C1 segment of cervical spinal cord (tissue), 14 donors: ENCODE measurements at places on chromosomes 11 and 22.

GRCh38 chr11:76683161-76684095 lies 12.9 kb upstream of the LRRC32 start:
- no peak for DNase-seq

- DNase-seq, result no peak
Measured at GRCh38 chr11:75450826-75451821, 18.1 kb upstream of the KLHL35 start.

- DNase-seq, result no peak
Measured at GRCh38 chr22:49209452-49210195, 618.0 kb downstream of the BRD1 start.

DNA sequence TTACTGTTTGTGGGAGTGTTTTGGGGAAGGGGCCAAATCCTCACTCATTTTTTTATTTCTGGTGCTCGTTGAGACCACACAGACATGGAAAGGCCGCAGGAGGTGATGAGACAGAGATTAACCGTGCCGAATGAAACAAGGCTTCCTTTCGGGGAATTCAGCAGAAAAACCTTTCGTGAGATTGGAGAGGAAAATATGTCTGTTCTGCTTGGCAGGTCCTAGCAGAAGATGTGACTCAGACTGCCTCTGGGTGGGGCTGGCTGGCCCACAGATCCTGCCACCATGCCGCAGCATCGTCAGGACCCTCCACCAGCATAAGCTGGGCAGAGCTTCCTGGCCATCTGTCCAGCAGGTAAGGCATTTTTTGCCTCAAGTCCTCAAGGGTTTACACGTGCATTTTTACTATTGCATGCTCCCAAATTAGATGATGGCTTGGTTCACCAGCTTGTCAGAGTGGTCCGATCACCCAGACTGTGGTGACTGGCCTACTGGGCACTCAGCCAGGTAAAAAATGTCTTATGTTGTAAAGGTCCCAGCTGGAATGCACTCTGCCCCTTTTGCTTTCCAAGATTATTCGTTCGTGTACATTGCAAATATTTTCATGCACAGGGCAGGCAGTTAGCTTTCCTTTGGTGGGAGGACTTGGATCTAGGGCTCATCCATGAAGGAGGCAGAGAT lies 1.5 kb downstream of the DDB2 start:
- DNase-seq, result no peak

DNA sequence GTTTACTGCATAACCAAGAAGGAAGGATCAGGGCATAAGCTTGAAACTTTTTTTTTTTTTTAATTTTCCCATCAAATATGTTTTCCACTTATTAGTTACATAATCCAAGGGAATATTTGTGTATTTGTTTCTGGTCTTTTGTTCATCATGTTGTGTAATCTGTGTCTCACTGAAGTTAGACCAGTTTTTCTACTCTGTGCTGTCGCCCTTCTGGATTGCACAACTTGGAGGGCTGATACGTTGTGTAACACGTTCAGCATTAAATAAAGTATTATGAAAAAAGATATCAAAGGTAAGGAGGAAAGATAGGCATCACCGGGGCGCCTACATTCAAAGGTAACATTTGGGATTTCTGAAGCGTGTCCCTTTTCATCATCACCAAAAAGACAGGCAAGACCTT lies 3.3 kb upstream of the E2F8 start:
- no peak for DNase-seq

- peak; percentile 31 for DNase-seq
Measured at GRCh38 chr11:75873417-75874221, 58.6 kb downstream of the UVRAG start.

DNA sequence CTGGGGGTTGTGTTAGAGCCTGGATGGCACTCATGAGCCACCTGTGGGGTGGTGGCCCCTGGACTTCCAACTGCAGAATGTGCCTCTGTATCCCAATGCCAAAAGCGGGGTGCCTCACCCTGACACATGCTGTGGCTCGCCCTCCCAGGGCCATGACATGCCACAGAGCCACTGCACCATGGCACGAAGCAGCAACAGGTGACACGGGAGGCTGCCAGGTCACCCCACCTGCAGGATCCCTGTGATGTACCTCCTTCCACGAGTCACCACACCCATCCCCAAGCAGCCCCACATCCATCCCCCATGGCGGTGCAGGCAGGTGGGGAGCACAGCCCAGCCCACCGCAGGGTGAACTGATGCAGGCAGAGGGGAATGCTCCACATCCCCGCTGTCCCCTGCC lies 14.8 kb downstream of the NECTIN1 start:
- no peak for DNase-seq

GRCh38 chr11:78840623-78841022 lies 266.0 kb upstream of the NARS2 start:
- DNase-seq, result no peak

DNA sequence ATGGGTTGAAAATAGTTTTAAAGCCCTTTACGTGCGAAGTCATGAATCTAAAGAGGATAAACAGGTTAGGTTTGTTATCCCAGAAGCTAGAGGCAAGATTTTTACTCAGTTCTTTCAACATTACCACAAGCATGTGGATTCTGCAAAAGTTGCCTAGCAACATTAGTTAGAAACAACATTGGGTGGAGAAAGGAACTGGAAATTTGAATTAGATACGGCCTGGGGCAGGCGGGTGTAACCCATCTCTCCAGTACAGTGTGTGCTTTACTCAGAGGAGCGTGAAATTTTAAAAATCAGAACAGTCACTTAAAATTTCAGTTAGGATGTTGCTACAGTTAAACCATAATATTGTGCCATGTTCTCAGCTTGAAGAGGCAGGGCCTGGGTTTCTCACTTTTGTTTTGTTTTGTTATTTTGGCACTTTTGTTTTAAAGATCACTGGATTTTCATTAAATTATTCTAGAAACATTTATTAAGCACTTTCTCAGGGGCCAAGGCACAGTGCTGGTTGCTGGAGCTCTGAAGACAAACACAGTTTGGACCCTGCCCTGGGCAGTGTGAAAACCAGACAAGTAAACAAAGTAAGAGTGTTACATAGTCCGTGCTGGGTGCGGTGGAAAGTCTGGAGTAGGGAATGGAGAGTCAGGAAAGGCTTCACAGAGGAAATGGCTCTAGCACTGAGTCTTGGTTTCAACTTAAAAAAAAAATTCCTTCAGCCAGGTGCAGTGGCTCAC lies 4.4 kb upstream of the WEE1 start:
- no peak for DNase-seq

GRCh38 chr11:120128392-120129119 lies 9.4 kb downstream of the TRIM29 start:
- DNase-seq, result peak; percentile 17

DNA sequence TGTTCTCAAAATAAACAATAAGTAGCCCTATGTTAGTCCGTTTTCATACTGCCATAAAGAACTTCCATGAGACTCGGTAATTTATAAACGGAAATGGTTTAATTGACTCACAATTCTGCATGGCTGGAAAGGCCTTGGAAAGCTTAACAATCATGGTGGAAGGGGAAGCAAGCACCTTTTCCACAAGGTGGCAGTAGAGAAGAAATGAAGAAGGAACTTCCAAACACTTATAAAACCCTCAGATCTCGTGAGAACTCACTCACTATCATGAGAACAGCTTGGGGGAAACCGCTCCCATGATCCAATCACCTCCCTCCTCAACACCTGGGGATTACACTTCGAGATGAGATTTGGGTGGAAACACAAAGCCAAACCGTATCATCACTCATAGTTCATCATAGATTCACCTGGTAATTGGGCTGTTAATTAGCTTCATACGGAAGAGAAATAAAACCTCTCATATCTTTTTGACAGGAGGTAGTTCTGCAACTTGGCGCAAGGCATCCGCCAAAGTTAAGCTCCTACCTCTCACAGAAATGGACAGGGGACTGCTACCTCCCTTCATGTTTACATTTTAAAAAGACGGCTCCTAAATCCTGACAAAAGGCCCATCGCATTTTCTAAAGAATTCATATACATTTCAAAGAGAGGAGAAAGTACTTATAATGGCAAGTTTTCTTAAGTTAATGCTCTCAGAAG lies 49.0 kb downstream of the MUC15 start:
- no peak for DNase-seq

- DNase-seq, result no peak
Measured at GRCh38 chr11:3058753-3059664, 1.8 kb upstream of the CARS1 start.

DNA sequence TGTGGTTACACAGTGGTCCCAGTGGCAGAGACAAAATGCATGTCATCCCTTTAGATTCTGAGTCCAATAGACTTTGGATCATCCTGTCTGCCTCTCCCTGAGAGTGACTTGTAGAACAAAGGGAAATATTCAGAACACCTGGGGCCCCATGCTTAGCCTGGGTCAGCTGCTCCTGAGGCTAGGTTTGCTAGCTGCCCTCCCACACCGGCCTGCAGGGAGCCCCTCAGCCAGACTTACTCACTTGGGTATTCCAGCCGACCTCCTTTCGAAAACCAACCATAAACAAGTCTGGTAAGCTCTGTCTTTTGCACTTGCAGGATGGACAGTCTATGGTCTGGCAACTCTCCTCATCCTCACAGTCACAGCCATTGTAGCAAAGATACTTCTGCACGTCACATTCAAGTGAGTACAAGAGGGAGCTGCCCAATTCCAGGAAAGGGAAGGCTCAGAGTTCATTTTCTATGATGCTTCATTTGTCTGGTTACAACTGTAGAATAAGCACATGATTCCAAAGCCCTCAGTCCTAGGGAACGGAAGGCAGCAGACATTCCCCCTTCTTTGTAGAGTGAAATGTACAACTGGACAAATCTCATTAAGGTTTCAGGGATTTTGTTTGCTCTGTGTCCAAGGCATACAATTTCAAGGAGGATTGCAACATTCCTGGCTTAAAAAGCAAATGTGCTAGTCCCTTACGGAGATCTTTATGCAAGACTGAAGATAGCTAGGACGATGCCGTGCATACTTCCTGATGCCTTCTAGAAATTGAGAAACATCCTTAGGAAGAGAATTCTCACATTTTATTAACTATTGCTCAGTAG lies 65.5 kb upstream of the EMID1 start:
- DNase-seq, result no peak

- DNase-seq, result no peak
Measured at GRCh38 chr11:60740573-60740972, 16.1 kb downstream of the MS4A18 start.

GRCh38 chr11:99079576-99079975 lies 58.8 kb downstream of the CNTN5 start:
- no peak for DNase-seq

- DNase-seq, result no peak
Measured at GRCh38 chr22:17347724-17348123, 21.5 kb upstream of the CECR2 start.

DNA sequence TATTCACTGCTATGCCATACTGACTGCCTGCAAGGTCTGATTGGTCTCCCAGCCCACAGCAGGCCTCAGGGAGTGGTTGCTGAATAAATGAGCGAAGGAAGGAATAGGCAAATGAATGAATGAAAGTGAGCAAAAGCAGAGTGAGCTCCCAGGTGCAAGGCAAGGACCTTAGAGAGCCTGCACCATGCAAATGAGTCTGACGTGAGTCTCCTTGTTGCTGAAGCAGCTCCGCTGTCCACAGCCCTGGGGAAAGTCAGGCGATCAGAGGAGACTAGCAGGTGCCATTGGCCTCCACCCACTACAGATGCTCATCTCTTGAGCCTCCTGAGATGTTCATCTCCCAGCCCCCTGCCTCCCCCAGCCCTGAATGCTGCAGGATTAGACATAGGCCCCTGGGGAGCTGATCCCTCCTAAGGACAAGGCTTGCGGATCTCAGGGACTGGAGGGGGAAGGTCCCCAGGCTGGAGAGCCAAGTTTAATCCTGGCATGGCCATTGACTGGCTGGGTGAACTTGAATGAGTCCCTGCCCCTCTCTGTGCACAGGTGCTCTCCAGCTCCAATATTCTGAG lies 22.1 kb downstream of the GDPD5 start:
- DNase-seq, result no peak

DNA sequence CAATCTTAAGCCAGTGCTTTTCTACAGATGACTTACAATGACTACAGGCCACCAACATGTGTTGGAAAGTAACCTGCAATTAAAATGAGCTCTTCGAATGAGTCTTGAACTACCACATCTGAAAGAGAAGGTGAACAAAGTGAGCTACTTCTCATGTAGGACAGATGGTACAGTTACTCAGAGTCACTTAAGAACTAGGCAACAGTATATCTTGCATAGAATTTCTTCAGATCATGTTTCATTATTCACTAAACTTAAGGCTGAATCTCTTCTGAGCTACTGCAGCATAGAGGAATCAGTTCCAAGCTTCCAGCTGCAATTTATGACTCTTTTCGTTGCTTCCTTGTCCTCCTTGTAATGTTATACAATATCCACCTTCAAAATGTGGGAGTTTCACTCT lies 270.9 kb downstream of the TTC28 start:
- DNase-seq, result no peak

DNA sequence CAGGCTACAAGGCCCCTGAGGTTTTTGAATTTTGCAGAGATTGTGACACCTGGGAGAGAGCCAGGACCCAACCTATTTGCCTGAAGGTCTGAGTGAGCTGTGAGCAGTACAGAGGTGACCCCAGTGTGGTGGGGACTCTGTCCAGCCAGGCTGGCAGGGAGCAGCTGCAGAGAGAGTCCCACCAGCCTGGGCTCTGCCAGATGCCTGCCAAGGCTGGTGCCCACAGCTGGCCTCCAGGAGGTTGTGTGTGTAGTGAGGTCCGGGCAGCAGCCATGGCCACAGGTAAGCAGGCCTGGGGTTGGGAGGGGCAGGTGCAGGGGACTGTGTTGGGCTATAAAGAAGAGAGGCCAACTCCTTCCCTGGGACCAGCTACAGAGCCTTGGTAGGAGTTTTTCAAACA lies 144.8 kb downstream of the CRYBB2 start:
- no peak for DNase-seq

- no peak for DNase-seq
Measured at GRCh38 chr11:1233351-1234053, 10.6 kb downstream of the MUC5B start.

GRCh38 chr11:75633409-75634066 lies 35.3 kb downstream of the MAP6 start:
- no peak for DNase-seq

DNA sequence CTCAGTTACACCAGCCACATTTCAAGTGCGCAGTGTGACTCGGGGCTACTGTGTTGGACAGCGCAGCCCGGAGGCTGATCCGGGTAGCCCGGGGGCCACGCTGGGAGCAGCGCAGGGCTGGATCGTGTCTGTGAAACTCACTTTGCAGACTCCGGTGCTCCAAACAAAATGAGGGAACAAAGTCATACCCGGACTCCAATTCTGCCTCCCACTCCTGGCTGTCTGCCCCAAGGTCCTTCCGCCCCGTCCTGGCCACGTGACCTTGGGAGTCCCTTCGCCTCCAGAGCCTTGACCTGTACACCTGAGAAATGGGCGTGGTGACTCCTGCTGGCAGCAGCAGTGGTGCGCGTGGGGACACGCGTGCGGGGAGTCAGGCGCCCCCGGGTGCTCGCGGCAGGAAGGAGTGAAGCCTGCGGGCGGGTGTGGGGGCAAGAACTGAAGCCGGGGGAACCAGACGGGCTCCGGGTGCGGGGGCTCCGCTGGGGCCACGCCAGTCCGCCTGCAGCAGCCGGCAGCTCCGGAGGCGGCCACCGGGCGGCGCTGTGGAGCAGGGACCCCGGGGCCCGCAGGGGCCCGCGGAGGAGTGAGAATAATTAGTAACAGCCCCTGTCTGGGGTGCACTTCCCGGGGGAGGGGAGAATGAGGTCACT lies 42.4 kb downstream of the KCNJ4 start:
- DNase-seq, result no peak

- no peak for DNase-seq
Measured at GRCh38 chr11:36478700-36479329, 31.3 kb downstream of the TRAF6 start.
